NCI-H82 (cell line): ENCODE measurements at places on chromosomes 16 and 17.

GRCh38 chr17:36730857-36731490, 129.6 kb downstream of the MRM1 start:
- no peak for DNase-seq

- DNase-seq: no peak
Measured at GRCh38 chr17:872855-873254, 90.7 kb downstream of the MRM3 start.

GRCh38 chr17:13920413-13920812, 148.9 kb upstream of the COX10 start:
- no peak for DNase-seq

DNA sequence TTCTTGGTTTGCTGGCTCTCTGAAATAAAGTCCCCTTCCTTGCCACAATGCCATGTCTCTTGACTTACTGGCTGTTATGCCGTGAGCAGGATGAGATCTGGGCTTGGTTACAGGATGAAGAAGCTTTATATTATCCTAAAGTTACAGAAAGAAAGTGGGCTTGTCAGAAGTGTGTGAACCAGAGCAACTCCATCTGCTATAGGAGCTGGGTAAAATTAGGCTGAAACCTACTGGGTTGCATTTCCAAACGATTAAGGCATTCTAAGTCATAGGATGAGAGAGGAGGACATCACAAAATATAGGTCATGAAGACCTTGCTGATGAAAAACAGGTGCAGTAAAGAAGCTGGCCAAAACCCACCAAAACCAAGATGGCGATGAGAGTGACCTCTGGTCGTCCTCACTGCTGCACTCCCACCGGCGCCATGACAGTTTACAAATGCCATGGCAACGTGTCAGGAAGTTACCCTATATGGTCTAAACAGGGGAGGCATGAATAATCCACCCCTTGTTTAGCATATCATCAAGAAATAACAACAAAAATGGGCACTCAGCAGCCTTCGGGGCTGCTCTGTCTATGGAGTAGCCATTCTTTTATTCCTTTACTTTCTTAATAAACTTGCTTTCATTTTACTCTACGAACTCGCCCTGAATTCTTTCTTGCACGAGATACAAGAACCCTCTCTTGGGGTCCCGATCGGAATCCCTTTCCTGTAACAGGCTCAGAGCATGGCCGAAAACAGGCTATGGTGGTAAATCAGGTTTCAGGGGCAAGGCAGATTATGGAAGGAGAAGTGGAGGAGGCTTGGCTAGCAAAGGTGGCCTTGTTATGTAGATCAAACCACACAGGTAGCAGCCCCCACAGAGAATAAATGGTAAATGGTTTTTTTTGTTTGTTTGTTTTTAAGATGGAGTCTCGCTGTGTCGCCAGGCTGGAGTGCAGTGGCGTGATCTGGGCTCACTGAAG, 81.3 kb upstream of the C16orf82 start:
- no peak for DNase-seq

DNA sequence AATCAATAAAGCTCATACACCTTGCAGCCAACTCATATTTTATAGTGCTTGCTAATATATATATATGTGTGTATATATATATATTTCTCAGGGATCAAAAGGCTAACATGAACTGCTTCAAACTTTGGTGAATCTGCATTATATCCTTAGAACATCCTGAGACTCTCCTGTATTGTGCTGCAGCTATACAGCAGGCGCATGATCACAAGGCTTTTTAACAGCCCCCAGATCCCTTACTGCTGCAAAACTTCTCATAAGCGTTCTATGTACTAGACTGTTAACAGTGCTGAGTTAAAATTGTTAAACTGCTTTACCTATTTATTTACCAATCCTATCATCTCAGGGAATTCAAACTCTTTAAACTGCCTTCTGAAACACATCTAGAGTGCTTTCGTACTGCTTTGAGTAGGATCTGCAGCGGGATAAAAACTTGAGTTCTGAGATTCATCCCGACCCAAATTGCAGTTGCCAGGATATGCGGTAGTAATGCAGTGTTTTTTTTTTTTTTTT, 1.3 kb downstream of the GPATCH8 start:
- peak; percentile 45 for DNase-seq

GRCh38 chr17:74497471-74497870, 31.0 kb downstream of the CD300A start:
- no peak for DNase-seq

DNA sequence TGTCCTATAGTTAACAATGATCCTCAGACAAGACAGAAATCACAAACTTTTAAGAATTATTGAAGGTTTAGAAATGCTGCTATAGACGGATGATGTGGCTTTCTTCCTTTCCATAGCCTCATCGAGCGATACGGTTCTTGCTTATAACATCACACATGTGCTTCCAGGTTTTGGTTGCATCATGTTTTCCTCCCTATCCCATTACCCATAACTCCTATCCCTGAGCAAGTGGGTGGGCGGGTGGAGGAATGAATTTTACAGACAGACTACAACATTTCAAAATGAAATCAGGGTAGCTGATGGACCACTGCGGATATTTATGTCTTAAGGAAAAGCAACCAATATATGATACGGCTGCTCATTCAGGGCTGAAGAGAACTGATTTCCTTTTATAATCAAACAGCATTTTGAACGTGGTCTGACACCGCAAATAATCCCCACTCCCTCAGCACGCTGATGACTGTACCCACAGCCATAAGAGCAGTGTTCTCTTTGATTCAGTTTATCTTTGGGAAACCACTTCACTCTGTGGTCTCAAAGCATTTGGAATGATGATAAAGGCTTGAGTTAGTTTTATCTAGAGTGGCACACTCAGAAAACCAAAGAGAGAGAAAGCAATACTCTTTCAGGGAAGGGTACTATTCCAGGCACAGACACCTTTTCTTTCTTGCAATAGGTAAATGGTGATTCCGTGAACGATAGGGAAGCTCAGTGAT, 4.6 kb upstream of the AKTIP start:
- DNase-seq: no peak

- DNase-seq: peak; percentile 73
Measured at GRCh38 chr16:87828907-87829621, 40.2 kb downstream of the SLC7A5 start.

- DNase-seq: no peak
Measured at GRCh38 chr16:31008149-31008548, 2.3 kb downstream of the STX1B start.

DNA sequence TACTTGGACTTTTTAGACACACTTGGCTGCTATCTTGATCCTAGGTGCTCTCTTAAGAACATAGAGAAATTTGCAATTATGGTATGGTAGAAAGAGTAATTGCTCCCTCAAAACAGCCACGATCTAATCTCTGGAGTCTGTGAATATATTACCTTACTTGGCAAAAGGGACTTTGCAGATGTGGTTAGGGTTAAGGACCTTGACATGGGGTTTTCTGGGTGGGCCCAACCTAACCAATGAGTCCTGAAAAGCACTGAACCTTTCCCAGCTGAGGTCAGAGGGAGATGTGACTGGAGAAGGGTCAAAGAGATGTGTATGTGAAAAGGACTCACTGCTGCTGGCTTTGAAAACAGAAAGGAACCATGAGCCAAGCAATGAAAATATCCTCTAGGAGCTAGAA, 26.7 kb upstream of the MED13 start:
- no peak for DNase-seq

GRCh38 chr16:82748026-82748425, 121.3 kb downstream of the CDH13 start:
- DNase-seq: no peak

GRCh38 chr16:3147046-3147756, 12.4 kb downstream of the ZNF213 start:
- DNase-seq: no peak

DNA sequence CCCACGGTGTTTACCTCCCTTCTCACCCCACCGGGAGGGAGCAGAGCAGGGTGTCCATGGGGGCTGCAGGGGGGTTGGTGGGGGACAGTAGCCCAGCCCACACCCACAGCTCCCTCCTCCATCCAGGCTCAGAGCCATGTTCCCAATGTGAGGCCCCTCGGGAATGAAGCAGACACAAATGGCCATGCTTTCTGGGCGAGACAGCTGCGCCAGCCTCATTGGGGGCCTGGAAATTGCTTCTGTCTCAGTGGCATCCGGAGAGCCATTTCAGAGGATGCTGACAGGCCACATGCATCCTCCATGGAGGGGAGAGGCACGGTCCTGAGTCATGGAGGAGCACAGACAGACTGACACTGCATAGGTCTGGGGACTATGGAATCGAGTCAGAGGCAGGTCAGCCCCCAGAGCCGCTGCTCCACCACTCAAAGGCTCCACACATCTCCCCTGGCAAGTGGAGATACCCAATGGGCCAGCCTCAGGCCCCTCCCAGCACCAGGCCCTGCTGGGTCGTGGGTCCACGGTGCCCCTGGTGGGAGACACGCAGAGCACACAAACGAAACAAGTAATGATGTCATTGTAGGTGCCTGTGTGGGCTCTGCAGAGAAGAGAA, 59.6 kb upstream of the ENPP7 start:
- peak; percentile 31 for DNase-seq

DNA sequence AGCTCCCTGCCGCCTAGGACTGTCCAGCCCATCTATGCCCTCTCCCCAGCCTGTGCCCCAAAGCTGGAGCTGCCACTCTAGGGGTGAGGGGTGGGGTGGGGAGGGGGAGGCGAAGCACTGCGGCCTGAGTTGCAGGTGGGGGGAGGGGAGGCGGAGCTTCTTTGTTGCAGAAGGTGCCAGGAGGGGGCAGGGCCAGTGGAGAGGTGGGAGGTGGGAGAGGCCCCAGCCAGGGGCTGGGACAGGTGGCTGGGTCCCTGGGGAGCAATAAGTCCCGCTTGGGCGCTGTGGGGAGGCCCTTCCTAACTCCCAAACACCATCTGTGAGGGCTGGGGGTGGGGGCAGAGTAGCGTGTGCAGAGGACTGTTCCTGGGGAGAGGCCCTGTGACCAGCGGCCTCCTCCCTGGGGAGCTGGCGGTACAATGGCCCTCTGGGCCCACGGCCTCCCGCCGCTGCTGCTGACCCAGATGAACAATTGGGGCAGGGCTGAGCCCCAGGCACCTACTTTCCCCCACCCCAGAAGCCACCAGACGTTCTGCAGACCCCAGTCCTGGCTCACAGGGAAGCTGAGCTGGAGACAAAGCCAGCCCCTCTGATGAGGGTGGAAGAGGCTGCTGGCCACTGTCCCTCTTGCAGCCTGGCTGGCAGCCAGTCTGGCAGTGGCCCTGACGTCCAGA, 2.2 kb upstream of the NTN3 start:
- peak; percentile 100 for DNase-seq

DNA sequence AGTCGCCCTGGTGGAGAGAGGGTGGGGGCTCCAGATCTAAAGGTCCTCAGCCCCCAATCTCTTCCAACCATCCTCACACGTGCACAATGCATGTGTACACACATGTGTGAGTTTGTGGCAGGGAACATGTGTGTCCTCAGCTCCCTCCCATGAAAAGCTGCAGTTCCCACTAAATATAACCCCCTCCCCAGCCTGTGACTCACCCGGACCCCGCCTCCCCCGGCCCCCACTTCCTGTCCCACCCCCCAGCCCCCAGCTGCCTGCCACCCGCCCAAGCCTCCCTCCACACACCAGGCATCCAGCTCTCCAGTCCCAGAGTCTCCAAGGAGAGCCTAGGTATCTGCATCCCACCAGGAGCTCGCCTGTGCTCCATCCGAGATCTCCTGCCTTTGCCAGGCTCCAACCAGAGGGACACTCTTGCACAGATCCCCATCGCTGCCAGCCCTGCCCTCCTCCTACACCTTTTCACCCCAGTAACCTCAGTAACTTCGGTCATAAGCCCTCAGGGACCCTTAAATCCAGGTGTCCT, 3.9 kb downstream of the DLG4 start:
- DNase-seq: peak; percentile 71

GRCh38 chr17:61862105-61862574, 1.2 kb downstream of the BRIP1 start:
- peak; percentile 33 for DNase-seq

DNA sequence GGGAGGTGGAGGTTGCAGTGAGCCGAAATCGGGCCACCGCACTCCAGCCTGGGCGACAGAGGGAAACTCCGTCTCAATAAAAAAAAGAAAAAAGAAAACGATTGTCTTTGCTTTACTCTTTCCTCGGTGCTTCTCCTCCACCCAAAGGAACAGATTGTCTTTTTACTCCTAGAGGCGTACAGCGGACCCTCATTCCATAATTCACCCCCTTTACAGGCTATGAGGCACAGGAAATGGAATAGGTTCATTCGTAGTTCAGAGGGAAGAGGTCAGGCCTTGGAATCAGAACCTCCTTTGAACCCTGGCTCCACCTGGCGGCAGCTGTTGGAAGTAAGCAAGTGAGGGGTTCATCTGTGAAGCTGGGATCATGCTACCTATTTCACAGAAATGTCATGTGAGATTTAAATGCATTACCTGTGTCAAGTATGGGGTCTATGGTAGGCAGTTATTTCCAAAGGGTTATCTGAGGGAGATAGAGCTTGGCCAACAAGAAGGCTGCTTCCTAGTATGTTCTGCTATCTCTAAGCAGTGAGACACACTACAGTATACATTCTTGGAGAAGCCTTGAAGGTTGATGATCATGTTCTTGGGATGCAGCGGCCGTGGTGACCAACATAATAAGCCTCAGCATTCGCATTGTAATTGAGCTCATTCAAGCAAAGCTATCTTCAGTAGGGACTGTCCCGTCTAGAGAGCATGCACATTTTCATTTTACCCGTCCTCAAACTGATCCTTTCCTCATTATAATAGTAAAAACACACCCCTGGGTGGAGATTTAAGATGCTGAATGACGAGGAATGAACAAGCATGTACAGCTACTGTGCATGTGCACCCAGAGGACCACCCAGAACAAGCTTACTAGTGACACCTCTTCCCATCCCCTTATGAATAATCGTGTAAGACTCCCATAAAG, 18.7 kb upstream of the ZNF689 start:
- peak; percentile 86 for DNase-seq

- DNase-seq: no peak
Measured at GRCh38 chr17:9079461-9080103, 58.3 kb downstream of the NTN1 start.

DNA sequence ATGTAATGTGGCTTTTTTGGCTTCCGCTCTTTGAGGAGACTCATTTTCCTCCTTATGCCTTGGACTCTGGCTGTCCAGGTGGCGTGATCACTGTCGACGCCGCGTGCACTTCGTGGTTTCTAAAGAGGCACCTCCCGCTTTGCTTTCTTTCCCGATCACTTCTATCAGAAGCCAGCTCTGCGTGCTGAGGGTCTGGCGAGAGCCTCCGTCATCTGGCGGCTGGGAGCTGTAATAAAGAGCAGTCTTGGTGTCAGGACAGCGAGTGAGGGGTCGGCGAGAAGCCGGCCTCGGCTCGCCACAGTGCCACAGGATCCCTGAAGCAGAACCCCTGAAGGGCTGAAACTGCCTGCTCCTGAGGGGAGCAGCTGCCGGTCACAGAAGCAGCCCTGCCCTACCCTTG, 7.4 kb downstream of the ZNF750 start:
- no peak for DNase-seq
